ENCODE measurements at places on chromosomes 11 and 22.
A peak's percentile ranks its signal among the peaks of the same experiment; 100 is the strongest.

GRCh38 chr11:112150517-112150916 is 13.4 kb downstream of the IL18 start:
- DNase-seq, result no peak

GRCh38 chr11:6307876-6308275 is 12.4 kb downstream of the CAVIN3 start:
- DNase-seq, result no peak

DNA sequence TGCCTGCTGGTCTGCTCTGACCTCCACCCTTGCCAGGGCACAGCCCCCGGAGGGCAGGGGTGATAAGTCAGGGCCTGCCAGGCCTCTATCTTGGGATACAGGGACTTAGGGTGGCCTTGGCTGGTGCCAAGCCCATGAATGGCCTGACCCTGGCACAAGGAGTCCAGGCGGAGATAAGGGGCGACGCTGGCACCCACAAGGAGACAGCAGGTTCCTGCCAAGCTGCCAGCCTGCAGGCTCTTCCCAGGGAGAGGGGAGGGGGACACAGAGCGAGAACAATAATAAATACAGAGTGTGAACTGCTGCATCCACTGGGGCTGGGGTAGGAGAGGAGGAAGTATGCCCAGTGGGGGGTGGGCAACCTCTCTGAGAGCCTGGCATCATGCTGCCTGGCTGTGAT is 978 bp downstream of the CSDC2 start:
- no peak for DNase-seq

DNA sequence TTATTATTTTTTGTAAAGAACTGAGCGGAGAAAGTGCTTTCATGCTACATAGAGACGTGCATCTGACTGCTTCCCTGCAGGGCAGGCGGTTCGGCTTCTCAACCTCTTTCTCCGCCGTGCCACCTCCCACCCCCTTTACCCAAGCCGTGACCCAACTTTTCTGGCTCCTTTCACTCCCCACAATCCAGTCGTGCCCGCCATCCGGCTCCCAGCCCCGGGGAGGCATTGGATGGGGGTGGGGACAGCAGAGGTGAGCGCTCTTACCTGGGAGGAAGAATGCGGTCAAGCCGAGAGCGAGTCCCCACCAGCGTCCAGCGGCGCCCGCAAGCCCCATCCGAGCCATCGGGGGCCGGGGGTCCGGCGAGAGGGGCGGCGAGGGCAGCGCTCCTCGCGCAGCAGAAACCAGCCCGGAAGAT is 781 bp downstream of the NECTIN1 start:
- DNase-seq, result peak; percentile 38

DNA sequence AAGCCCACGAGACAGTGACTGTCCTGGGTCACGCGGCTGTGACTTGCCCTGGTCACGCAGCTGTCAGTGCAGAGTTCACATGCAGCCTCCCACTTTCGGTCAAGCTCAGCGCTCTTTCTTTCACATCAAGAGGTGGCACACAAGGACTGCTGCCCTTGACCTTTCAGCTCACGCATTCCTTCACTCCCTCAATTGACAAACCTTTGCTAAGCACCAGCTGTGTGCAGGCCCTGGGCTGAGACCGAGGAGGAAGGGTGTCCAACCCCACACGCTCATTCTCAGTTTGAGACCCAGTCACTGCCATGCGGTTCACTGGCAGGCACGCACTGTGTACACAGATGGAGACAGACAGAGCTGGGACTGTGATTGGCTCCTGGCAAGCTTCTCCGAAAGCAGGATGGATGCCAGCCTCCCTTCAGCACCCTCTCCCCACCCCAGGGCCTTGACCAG is 70.3 kb downstream of the SCUBE1 start:
- peak; percentile 52 for DNase-seq

DNA sequence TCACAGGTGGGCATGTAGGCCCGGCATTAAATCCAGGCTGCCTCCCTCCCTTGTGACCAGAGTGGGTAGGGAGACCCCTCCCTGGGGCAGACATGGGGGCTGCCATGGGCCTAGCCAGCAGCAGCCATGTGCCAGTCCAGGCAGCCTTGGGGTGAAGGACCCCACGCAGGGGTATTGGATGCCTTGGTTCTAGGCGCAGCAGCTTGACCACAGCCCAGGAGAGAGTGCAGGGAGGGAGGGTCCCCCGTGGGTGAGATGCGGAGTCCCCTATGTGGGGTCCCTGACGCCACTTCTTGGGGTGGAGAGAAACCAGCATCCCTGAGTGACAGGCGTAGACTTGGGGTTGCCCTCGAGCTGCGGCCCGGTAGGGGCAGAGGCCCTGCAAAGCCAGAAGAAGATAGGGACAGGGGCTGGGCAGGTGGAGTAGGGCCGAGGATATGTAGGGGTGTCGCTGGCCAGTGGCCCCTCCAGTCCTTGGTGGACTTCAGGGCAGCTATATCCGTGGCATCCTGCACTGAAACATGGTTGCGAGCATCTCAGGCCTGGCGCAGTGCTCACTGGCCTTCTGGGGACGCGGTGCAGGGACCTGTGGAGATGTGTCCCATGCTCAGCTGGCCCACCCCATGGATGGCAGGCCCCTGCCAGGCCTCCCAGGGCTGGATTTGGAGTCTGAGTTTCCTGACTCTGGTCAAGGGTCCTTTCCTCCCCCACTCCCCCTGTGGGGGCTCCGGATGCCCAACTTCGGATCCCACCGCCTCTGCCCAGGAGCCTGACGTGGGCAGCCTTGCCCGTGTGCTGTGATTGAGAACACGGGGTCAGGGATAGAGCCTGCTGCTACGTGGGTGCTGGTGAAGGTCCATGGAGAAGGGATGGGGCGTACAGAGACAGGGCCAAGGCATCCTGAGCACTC is 1179.8 kb downstream of the BRD1 start:
- no peak for DNase-seq

DNA sequence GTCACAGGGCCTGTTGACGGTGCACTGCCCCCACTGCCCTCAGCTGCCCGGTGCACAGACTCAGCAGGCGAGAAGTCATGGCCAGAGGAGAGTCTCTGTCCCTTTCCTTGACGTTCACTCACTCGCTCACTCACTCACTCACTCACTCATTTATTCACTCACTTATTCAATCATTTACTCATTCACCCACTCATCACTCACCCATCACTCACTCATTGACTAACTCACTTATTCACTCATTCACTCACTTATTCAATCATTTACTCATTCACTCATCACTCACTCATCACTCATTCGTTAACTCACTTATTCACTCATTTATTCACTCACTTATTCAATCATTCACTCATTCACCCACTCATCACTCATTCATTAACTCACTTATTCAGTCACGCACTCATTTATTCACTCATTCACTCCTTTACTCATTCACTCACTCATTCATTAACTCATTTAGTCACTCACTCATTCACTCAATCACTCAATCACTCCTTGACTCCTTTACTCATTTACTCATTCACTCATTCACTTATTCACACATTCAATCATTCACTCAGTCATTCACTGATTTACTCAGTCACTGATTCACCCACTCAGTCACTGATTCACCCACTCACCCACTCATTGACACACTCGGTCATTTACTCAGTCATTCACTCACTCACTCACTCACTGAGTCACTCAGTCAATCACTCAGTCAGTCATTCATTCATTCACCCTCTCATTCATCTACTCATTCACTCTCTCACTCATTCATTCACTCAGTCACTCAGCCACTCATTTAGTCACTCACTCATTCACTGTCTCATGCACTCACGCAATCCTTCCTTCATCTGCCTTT is 1193.5 kb downstream of the BRD1 start:
- DNase-seq, result no peak
